ENCODE measurements at places on chromosomes 1 and 21.

- peak; percentile 26 for DNase-seq
Observed at GRCh38 chr1:220123889-220124288, 30.0 kb downstream of the IARS2 start.

- peak; percentile 50 for DNase-seq
Observed at GRCh38 chr1:54124472-54124871, 28.3 kb downstream of the CDCP2 start.

DNA sequence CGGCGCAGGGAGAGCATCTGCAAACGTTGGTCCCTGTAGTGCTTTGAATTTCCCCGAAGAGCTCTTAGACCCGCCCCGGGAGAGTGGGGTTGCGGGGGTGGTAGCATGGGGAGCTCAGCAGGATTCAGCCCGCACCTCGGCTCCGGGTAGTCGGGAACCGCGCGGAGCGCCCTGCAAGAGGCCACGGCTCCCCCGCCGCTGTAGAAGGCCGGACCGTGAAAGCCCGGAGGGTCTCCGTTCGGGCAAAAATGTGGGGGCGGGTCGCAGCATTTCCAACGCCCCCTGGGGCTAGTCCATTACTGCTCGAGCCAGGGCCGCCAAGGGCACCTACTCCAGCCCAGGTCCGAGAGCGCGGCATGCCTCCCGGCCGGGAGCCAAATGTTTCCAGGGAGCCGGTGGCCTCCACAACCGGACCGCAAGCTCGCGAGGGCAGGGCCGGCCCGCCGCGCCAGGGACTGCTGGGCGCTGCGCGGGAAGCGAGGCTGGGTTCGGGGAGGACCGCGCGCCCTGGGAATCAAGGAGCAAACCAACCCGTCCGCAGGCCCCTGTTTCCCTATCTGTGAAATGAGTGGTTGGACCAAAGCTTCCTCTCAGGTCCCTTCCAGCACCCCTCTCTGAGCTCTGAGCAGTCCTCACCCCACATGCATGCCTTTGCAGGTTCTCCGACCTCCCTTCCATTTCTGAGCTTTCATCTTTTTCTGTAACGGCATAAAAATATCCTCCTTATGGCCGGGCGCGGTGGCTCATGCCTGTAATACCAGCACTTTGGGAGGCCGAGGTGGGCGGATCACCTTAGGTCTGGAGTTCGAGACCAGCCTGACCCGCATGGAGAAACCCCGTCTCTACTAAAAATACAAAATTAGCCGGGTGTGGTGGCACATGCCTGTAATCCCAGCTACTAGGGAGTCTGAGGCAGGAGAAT, 775 bp upstream of the TMEM63A start:
- peak; percentile 42 for DNase-seq

GRCh38 chr1:222441066-222441465, 106.8 kb downstream of the HHIPL2 start:
- no peak for DNase-seq

GRCh38 chr1:97006044-97006661, 284.6 kb downstream of the PTBP2 start:
- DNase-seq: no peak

- DNase-seq: no peak
Observed at GRCh38 chr21:43355925-43356289, 71.0 kb downstream of the SIK1 start.

GRCh38 chr1:30664103-30664755, 59.2 kb downstream of the MATN1 start:
- DNase-seq: no peak

- DNase-seq: no peak
Observed at GRCh38 chr1:186739515-186739914, 59.3 kb upstream of the PTGS2 start.

- no peak for DNase-seq
Observed at GRCh38 chr1:114490274-114490693, 20.7 kb downstream of the TRIM33 start.

DNA sequence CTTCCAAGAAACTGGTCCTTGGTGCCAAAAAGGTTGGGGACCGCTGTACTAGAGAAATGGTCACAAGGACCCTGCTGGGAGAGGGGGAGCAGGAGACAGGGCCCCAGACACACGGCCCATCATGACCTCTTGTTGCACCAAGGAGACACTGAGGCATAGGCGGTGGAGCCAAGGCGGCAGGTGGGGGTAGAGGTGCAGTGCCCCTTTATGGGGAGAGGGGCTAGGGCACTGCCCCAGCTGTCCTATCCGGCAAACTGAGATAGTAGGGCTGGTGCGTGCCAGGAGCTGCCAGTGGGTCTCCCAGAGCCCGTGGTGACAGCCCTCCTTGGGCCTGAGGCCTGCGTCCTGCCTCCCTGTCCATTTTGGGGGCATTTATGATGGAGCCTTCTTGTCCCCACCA, 20.3 kb downstream of the TNNT2 start:
- no peak for DNase-seq

- DNase-seq: peak; percentile 29
Observed at GRCh38 chr21:34073749-34074282, 438 bp downstream of the MRPS6 start.

- no peak for DNase-seq
Observed at GRCh38 chr1:94036730-94037129, 84.2 kb downstream of the ABCA4 start.

DNA sequence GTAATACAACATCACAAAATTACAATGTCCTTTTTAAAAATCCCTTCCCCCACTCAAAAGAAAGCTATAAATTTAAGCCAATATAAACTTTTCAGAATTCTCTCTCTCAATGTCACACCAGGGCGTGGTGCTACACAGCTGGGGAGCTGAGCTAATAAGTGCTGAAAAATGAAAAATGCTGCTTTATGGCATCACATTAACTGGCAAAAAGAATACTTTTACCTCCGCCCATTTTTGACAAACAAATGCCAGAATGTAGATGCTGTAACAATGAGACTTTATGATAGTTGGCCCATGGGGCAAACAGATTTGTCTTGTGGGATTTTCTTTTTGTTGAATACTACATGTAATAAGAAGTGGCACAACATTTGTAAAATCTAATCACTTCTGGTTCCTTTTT, 12.7 kb upstream of the LYPLAL1 start:
- DNase-seq: no peak

GRCh38 chr1:42359466-42359865, 21.1 kb upstream of the RIMKLA start:
- DNase-seq: no peak

GRCh38 chr1:69421286-69421685, 146.4 kb upstream of the LRRC7 start:
- no peak for DNase-seq

DNA sequence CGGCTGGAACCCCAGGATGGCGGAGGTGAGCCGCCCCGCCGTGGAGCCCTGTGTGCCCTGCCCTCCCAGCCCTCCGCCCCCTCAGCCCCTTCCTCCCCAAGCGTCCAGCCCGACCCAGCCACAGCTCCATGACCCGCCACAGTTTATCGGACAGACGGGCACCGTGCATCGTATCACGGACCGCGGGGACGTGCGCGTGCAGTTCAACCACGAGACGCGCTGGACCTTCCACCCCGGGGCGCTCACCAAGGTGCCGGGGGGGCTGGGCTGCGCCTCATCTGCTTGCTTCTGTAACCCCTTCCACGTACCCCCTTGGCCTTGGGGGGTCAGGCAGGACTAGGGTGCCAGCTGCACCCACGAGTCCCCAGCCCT, 6.6 kb upstream of the MMP23B start:
- DNase-seq: no peak

GRCh38 chr1:174723816-174724215, 275.9 kb upstream of the CACYBP start:
- DNase-seq: no peak

GRCh38 chr1:208604295-208604694, 360.1 kb upstream of the PLXNA2 start:
- no peak for DNase-seq

- no peak for DNase-seq
Observed at GRCh38 chr1:85544689-85545215, 35.8 kb upstream of the CCN1 start.

DNA sequence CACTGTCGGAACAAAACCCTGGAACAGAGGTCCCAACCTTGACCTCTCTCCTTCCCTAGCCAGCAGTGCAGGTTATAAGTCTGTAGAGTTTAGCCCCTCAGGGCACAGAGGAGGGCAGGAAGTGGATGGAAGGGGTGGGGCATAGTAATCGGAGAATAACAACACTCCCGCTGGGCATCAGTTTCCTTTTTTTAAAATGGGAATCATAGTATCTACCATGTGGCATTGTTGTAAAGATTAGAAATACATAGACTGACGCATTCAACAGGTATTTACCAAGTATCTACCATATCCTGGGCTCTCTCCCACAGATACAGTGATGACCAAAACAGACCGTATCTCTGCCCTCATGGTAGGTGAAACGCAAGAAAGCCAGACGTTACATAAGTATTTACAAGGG, 24.9 kb upstream of the ATF3 start:
- no peak for DNase-seq

DNA sequence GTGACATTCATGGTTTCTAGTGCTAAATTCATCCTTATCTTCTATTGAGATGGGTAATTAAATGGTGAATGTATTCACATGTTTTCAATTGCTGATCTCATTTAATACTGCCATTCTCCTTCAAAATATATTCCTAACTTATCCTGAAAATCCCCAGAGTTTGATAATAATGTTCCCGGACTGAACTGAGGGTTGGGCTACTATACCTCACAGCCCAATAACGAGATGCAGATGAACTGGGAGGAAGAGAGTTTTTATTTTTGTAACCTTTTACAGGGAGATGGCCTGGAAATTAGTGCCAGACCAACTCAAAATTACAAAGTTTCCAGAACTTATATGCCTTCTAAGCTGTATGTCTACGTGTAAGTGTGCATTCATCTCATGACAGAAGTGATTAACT, 210.8 kb downstream of the APP start:
- DNase-seq: no peak

- no peak for DNase-seq
Observed at GRCh38 chr1:2633936-2634491, 1.2 kb upstream of the MMEL1 start.

DNA sequence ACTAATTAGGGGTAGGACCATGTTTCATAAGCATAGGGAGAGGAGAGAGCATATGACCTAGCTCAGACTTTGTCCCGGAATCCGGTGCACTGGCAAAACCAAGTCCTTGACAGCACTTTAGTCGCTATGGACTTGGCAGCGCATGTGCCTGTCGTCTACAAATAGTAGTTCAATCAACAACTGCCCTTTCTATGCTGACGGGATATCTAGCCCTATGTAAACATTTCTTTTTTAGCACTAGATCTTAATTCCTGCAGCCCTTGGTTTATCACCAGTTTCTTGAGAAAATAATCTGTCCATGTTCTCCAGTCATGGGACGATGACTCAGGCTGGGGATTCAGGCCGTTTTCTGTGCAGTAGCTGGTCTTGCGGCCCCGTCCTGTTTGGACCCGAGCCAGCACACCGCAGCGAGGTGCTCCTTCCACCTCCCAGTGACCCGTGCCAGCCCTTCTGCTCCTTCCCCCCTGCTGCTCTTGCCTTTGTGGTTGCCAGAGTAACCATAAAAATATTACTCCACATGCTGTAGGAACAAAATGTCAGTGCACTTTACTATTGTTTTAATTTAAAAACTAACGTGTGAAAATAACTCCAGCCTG, 8.6 kb upstream of the MT1HL1 start:
- DNase-seq: no peak

DNA sequence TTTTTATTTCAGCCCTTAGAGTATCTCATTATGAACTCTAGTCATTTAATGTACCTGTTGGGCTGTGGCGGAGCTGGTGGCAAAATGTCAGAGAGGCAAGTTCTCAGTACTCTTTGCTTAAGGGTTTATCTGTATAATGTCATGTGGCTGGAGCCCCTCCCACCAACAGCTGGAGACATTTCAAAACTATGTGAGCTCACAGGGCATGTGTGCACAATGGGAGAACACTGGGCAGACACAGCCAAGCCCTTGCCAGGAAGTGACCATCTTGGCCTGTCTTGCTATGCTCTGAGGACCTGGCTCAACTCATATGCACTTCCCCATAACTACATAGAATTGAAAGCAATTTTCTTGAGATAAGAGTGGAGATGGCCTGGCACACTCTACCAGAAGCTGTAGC, 296.4 kb downstream of the PTPRU start:
- no peak for DNase-seq

- no peak for DNase-seq
Observed at GRCh38 chr1:6703016-6703415, 1.4 kb upstream of the DNAJC11 start.

DNA sequence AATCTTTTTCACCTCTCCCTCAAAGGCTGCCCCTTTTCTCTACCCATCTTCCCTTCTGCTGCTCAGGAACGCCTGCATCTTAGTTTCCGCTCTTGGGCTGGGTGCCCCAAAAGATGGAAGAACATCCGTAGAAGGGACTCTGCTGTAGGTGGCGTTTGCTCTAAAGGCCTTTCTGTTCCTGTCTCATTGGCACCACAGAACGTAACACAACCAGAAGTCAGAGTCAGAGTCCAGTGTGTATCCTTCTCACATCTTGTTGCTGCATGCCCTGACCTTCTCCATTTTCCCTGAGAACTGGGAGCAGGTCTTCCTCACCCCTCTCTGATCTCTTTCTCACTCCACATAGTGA, 103.3 kb downstream of the RNF220 start:
- DNase-seq: no peak

DNA sequence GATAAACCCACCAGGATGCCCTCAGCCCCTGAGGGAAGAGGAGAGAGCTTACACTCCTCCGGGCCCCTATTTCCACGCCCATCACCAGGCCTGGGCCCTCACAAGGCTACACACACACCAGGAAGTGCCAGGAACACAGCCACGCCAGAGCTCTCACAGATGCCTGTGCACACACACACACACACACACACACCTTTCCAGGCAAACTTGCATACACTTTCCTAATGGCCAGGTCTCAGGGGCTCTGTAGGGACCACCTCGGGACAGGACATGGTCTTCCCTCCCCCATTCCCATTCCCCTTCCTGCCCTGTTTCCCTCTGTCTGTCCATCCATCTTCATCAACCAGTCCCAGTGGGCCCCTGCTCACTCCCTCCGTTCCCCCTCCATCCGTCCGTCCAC, 9.7 kb upstream of the EPHA2 start:
- no peak for DNase-seq

- no peak for DNase-seq
Observed at GRCh38 chr1:178953034-178953433, 72.7 kb upstream of the FAM20B start.

DNA sequence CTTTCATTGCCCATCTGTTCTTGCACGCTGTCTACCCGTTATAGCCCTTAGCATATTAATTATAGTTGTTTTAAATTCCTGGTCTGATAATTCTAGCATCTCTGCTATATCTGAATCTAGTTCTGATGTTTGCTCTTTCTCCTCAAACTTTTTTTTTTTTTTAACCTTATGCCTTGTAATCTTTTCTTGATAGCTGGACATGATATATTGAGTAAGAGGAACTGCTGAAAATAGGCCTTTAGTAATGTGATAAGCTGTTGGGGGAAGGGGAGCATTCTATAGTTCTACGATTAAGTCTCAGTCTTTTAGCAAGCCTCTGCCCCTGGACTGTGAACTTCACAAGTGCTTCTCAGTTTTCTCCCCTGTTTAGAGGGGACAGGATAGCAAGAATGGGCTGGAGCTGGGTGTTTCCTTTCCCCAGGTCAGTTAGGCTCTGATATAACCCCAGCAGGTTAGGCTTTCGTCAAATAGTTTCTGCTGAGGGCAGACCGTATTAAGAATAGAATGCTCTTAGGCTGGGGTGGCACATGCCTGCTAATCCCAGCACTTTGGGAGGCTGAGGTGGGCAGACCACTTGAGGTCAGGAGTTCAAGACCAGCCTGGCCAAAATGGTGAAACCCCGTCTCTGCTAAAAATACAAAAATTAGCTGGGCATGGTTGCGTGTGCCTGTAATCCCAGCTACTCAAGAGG, 62.2 kb downstream of the ZFYVE9 start:
- no peak for DNase-seq

GRCh38 chr1:235336903-235337302, 8.5 kb downstream of the GGPS1 start:
- no peak for DNase-seq

- no peak for DNase-seq
Observed at GRCh38 chr1:7744882-7745281, 26.2 kb upstream of the VAMP3 start.

All from WTC11 (cell line).